ENCODE measurements at places on chromosomes 4 and X.

DNA sequence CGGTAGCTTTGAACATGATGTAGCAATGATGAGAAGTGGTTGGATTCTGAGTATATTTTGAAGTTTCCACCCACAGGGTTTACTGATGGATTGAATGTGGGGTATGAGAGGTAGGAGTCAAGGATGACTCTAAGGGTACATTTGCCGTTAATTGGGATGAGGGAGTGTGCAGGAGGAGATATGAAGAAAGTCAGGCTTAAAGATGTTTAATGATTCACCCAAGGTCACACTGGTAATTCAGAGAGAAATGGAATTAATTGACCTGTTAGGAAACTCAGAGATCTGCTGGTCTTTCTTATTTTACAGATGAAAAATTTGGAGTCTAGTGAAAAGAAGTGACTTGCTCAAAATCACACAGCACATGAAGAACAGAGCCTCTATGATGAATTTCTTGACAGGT is 390.7 kb downstream of the GBA3 start:
- no peaks in the 10 kb centered on the region for H3K4me1 ChIP-seq
- no peaks in the 10 kb centered on the region for H3K36me3 ChIP-seq

- peak within 1 kb of the TSS; percentile 89 for H3K27ac ChIP-seq
- peak within 1 kb of the TSS; percentile 91 for H3K4me3 ChIP-seq
- no peaks in the 10 kb centered on the region for H3K27me3 ChIP-seq
- H3K36me3 ChIP-seq: no peaks in the 10 kb centered on the region
These were observed at the start of gene CHM for GRCh38 chrX:86047174-86047935. Gene CHM, minus strand, starts transcription at chrX:86047558. Its CDS starts 26 bp downstream, at chrX:86047532.

DNA sequence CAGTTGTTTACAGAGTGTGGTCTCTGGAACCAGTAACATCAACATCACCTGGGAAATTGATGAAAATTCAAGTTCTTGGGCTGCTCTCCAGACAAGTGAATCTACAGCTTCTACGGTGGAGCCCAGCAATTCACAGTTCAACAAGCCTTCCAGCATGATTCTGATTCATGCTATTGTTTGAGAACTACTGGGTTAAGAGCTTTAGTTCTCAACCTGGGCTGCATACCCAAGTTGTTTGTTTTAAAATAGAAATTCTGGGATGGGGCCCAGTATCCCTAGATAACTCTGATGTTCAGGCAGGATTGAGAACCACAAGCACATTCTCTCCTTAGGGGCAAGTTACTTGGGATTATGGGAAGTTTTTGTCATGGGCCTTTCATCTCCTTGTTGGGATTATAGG is 37.9 kb upstream of the PGK1 start:
- H3K27me3 ChIP-seq: no peaks in the 10 kb centered on the region
- H3K4me1 ChIP-seq: no peaks in the 10 kb centered on the region
- H3K36me3 ChIP-seq: no peaks in the 10 kb centered on the region

DNA sequence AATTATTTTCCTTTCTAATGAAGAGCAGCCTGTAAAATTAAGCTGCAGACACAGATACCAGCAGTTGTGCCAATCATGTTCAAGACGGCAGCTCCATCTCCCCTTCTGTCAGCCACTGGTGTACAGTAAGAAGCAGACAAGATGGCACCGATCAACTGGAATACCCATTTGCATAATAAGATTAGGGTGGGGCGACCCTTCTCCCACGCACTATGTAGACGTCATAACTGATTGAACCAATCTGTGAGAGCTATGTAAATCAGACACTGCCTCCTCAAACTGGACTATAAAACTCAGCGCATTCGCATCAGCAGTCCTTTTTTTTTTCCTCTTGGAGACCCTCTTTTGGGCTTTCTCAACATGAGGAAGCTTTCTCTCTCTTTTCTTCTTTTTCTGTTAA is 40.4 kb upstream of the INTS6L start:
- no peaks in the 10 kb centered on the region for H3K36me3 ChIP-seq
- no peaks in the 10 kb centered on the region for H3K27me3 ChIP-seq
- H3K4me1 ChIP-seq: no peaks in the 10 kb centered on the region

DNA sequence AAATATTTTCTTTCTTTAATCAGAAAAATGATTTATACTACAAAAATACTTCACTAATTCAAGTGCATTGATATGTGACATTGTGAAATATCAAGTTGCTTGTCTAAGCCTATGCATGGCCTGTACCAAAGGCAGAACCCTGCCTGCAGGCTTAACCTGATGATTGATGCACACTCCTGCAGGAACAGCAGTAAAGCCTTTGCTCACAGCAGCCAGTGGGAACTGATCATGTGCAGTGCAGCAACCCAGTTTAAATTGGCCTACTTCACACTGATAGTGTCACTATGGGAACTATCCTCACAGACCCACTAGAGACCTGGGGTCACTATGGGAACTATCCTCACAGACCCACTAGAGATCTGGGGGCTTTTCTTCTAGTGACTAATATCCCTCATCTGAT is 603.8 kb downstream of the RAPGEF2 start:
- H3K36me3 ChIP-seq: no peaks in the 10 kb centered on the region
- H3K4me1 ChIP-seq: no peaks in the 10 kb centered on the region
- no peak for DNase-seq
